Activated T-cell treated with anti-CD3 and anti-CD28 coated beads, Interleukin-2, amount 50 U/mL, for 72 hours (primary cell): ENCODE measurements at places on chromosomes 11 and 22. TPM values are rescaled to one million over a fixed set of nuclear protein-coding genes. Genes with fewer than 3 reads are reported as not detected.

The CD82 gene
- total RNA-seq = 364 TPM

The MMP11 gene
- 0.56 TPM for total RNA-seq

- no peak overlapping the region for H3K27ac ChIP-seq
- DNase-seq = no peak
- no peaks in the 10 kb centered on the region for H3K36me3 ChIP-seq
- H3K4me3 ChIP-seq = no peak overlapping the region
Measured at GRCh38 chr11:96481771-96482170, 92.0 kb downstream of the JRKL start.

GRCh38 chr11:106763501-106763900, 254.8 kb downstream of the GUCY1A2 start:
- no peaks in the 10 kb centered on the region for H3K4me1 ChIP-seq
- H3K27me3 ChIP-seq = no peaks in the 10 kb centered on the region
- no peaks in the 10 kb centered on the region for H3K36me3 ChIP-seq
- H3K4me3 ChIP-seq = no peak overlapping the region

- peaks cover 6% of the 10 kb centered on the region for H3K4me1 ChIP-seq
- H3K4me3 ChIP-seq = no peak overlapping the region
- no peak overlapping the region for H3K27ac ChIP-seq
Measured at GRCh38 chr11:111612224-111612623, 10.0 kb downstream of the SIK2 start.

- H3K27me3 ChIP-seq = peaks cover 27% of the 10 kb centered on the region
- no peak overlapping the region for H3K27ac ChIP-seq
- H3K4me3 ChIP-seq = no peak overlapping the region
- H3K4me1 ChIP-seq = no peaks in the 10 kb centered on the region
- H3K36me3 ChIP-seq = no peaks in the 10 kb centered on the region
Measured at GRCh38 chr11:27174672-27175210, 134.1 kb downstream of the BBOX1 start.
